ENCODE measurements at places on chromosomes 2 and 18.
A peak's percentile ranks its signal among the peaks of the same experiment; 100 is the strongest.

- DNase-seq, result no peak
These were observed 33.9 kb downstream of the LAMA3 start for GRCh38 chr18:23723121-23723520.

GRCh38 chr2:135960656-135961551 lies 24.5 kb downstream of the DARS1 start:
- DNase-seq, result no peak

- DNase-seq, result peak; percentile 28
These were observed 48.6 kb downstream of the PLB1 start for GRCh38 chr2:28544405-28544921.

DNA sequence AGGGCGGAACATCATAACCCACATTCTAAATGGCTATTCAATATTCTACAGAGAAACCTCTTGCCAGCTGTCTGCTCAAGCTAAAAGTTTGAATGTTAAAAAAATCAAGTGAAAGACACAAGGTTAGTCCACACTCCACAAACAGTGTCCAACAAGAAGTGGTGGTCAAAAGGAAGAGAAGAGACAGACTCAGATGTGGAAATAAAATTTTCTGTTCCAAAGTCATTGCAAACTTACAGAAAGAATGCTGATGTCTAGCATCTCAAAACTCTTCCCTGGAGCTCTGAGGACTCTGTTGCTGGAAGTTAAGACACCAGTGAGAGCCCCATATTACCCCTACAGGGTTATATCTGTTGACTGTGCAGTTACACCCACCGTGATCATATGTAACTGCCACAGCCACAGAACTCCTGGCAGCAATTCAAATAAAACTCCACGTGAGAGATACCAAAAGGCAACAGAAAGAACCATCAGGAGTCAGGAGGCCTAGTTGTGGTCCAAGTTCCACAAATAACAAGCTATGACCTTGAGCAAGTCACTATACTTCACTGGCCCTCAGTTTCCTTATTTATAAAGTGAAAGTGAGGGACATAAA lies 60.9 kb downstream of the AAK1 start:
- no peak for DNase-seq

DNA sequence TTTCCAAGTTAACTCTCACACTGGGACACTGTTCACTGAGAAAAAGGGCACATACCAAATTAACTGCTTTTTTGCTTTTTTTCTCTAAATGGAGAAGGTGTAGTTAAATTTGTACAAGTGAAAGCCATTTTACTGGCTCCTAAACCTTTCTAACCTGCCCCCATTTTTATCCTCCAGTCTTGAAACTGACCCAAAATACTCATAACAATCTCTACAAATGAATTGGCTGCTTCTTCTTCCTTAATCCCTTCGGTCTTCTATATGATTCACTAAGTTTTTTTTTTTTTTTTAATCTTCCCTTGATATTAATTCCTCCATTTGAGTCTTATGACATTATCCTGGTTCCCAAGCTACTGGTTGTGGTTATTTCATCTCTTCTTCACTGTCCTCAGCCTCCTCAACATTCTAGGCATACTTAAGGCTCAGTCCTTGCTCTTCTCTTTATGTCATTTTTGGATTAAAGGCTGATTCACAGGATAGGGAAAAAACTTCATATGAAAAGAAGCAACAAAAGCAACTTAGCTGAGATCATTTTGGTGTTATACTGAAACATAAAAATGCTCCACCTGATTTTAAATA lies 19.8 kb downstream of the ORC2 start:
- no peak for DNase-seq

DNA sequence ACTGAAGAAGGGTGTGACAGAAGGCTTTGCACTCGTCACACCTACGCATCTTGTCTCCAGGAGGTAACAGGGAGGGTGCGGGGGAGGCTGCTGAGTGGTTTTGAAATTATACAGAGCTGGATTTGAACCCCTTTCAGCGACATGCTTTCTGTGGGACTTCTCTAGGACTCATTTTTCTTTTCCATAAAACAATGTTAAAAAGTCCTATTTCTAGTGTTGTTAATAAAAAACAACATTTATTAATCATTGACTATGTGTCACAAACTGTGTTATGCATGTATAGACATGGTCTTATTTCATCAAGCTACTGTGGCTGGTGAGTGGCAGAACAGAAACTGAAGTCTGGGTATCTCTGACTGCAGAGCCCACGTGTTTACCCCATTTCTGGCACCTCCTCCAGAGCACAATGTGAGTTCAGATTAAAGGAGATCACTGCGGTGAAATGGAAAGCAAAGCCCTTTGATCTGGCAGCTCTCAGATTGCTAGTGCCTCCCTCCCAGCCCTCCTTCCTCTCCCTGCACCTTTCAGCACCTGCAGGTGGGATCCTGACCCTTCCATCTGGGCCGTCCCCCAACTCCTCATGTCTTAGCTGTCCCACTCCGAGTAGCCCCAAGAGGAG lies 315.5 kb upstream of the MYT1L start:
- DNase-seq, result peak; percentile 61

GRCh38 chr2:137693534-137693933 lies 270.7 kb upstream of the HNMT start:
- no peak for DNase-seq

All from activated T-cell treated with anti-CD3 and anti-CD28 coated beads, Interleukin-2, amount 50 U/mL, for 48 hours (primary cell).